Endothelial cell of coronary artery (primary cell): ENCODE measurements at places on chromosomes 3 and 15. TPM values are rescaled to one million over a fixed set of nuclear protein-coding genes. Genes with fewer than 3 reads are reported as not detected.

CCDC50 gene
- total RNA-seq, result 136 and 208 TPM in 2 replicates

HHLA2 gene
- total RNA-seq, result not detected in 2 replicates

CAMP gene
- not detected in 2 replicates for total RNA-seq

PDZRN3 gene
- total RNA-seq, result 0.09 and 0.18 TPM in 2 replicates

IGSF10 gene
- 0.19 TPM in 1 of 2 replicates, not detected in the other for total RNA-seq

IGDCC3 gene
- not detected in 2 replicates for total RNA-seq

MNS1 gene
- 0.28 and 0.90 TPM in 2 replicates for total RNA-seq

ARL14 gene
- total RNA-seq, result not detected in 2 replicates

TYRO3 gene
- 6.3 and 8.5 TPM in 2 replicates for total RNA-seq

ABI3BP gene
- 9.2 and 17.2 TPM in 2 replicates for total RNA-seq

TGM4 gene
- total RNA-seq, result 0.09 TPM in 2 replicates

COL8A1 gene
- 55.0 and 686 TPM in 2 replicates for total RNA-seq

PRSS50 gene
- not detected in 2 replicates for total RNA-seq

IL12A gene
- 0.47 and 0.54 TPM in 2 replicates for total RNA-seq

TMEM89 gene
- total RNA-seq, result not detected in 2 replicates

RTP1 gene
- not detected in 2 replicates for total RNA-seq

XCR1 gene
- total RNA-seq, result not detected in 2 replicates

NECTIN3 gene
- 28.2 and 51.7 TPM in 2 replicates for total RNA-seq

CHRNA7 gene
- total RNA-seq, result 0.56 and 1.8 TPM in 2 replicates

RASL12 gene
- 0.09 TPM in 1 of 2 replicates, not detected in the other for total RNA-seq

FBXO40 gene
- total RNA-seq, result not detected in 2 replicates

UPK1B gene
- 1.0 TPM in 1 of 2 replicates, not detected in the other for total RNA-seq

IL16 gene
- total RNA-seq, result 0.19 and 0.27 TPM in 2 replicates

METTL6 gene
- 22.0 and 24.5 TPM in 2 replicates for total RNA-seq

TPRG1 gene
- 0.19 and 0.27 TPM in 2 replicates for total RNA-seq

SCG3 gene
- total RNA-seq, result under 0.01 TPM in 1 of 2 replicates, not detected in the other

SEMA3G gene
- 27.2 and 32.0 TPM in 2 replicates for total RNA-seq

FGF12 gene
- 0.28 and 1.1 TPM in 2 replicates for total RNA-seq

TMCO5A gene
- total RNA-seq, result not detected in 2 replicates

SLC49A4 gene
- 8.7 and 12.6 TPM in 2 replicates for total RNA-seq

NTRK3 gene
- under 0.01 TPM in 2 replicates for total RNA-seq

SCN5A gene
- 3.7 and 4.9 TPM in 2 replicates for total RNA-seq

GOLGA8T gene
- total RNA-seq, result 0.09 TPM in 1 of 2 replicates, not detected in the other

ONECUT1 gene
- total RNA-seq, result not detected in 2 replicates

TRAT1 gene
- total RNA-seq, result not detected in 2 replicates

ZKSCAN7 gene
- total RNA-seq, result 0.63 and 1.8 TPM in 2 replicates

ENTPD3 gene
- not detected in 2 replicates for total RNA-seq

MKRN3 gene
- 1.2 TPM in 1 of 2 replicates, not detected in the other for total RNA-seq

CLEC3B gene
- 0.72 and 2.6 TPM in 2 replicates for total RNA-seq

NRROS gene
- 1.9 and 5.2 TPM in 2 replicates for total RNA-seq

UBR1 gene
- total RNA-seq, result 25.4 and 64.3 TPM in 2 replicates

PLA2G4E gene
- total RNA-seq, result not detected in 2 replicates

LMAN1L gene
- total RNA-seq, result not detected in 2 replicates

DNAJC17 gene
- total RNA-seq, result 29.6 and 45.4 TPM in 2 replicates

GNAT1 gene
- 0.54 TPM in 1 of 2 replicates, not detected in the other for total RNA-seq

ATP13A5 gene
- not detected in 2 replicates for total RNA-seq

SOX2 gene
- not detected in 2 replicates for total RNA-seq

GOLGA8S gene
- total RNA-seq, result under 0.01 and 0.09 TPM in 2 replicates

PLA2G4F gene
- not detected in 2 replicates for total RNA-seq

TRPM1 gene
- 0.19 and 0.27 TPM in 2 replicates for total RNA-seq

CD80 gene
- total RNA-seq, result not detected in 2 replicates

FGF7 gene
- total RNA-seq, result 0.18 and 0.28 TPM in 2 replicates

SLC6A11 gene
- not detected in 2 replicates for total RNA-seq

CELSR3 gene
- 0.18 and 0.47 TPM in 2 replicates for total RNA-seq
